ENCODE measurements at places on chromosomes 16 and 17.

DNA sequence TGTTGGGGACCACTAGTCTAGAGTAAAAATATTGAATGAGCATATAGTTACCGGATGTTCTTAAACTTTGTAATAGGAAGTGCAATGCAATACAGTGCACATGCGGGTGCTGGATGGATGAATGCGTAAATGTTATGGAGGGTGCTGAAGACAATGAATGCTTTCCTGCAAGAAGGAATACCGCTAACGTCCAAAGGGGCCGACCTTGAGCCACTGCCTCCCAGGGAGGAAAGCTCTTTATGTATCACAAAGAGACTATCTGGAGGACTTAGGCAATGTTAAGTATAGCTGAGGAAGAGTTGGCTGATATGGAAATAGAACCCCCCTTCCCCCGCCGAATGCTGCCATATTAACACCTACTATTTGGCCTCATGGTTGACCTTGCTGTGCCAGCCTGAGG lies 27.5 kb upstream of the SHCBP1 start:
- no peak for DNase-seq

DNA sequence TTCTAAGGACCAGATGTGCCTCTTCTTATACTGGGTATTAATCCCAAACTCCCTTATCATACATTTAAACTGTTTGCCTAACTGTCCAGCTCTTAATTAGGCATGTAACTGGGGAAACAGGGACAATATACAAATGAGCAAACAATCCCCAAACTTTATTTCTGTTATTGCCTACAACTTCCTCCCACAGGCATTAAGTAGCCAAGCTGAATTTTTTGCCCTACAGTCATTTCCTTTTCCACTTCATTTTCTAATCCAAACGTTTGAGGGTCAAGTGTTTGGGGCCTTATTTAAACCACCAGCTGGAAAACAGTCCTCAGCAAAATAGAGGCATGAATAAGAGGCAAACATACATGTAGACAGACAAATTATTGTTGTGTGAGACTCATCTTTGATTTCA lies 77.4 kb upstream of the CCL2 start:
- DNase-seq = no peak

GRCh38 chr17:15448580-15448956 lies 18.9 kb downstream of the CDRT4 start:
- DNase-seq = no peak

GRCh38 chr17:50645748-50646682 lies 11.3 kb downstream of the ABCC3 start:
- no peak for DNase-seq

DNA sequence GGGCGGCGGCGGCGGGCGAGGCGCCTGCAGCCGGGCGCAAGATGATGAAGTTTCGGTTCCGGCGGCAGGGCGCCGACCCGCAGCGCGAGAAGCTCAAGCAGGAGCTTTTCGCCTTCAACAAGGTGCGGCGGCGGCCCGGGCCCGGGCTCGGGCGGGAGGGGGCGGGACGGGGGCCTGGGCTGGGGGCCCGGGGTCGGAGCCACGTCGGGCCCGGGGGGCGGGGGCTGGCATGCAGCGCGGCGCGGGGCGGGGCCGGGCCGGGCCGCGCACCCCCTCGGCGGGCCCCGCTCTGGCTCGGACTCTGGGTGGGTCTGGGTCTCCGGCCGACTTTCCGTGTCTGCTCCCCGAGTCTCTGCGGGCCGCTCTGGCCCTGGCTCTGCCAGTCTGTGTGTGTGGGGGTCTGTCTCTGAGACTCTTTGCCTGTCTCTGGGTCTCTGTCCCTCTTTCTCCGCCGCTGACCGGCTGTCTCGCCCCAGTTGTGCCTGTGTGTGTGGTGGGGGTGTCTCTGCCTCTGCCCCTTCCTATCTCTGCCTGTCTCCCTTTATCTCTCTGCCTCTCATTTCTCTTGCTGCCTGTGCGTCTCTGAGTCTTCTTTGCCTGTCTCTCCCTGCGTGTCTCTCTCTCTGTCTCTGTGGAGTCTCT lies 328 bp downstream of the LLGL1 start:
- no peak for DNase-seq

DNA sequence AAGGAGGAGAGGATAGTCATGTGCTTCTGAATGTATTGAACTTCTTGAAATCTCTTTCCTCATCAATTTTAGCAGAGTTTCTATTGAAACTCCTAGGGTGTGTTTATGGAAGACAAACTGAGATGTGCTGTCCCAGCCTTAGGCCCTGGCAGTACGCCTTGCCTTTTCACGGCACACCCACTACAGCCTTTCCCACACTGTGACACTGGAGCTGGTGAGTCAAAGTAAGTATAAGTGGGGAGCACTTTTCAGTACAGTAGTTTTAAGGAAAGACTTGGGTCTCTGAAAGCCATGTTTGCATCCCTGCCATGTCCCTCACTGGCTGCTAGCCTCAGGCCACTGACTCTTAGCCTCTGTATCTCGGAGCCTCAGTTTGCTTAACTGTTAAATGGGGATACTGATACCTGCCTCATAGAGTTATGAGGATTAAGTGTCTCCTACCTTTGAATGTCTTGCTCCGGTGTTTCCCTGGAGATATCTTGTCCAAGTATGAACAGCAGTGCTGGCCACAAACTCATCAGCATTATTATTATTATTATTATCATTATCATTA lies 144.7 kb upstream of the CRHR1 start:
- no peak for DNase-seq

Measured in midbrain (tissue), 1 donor.